Activated CD8-positive, alpha-beta T cell treated with anti-CD3 and anti-CD28 coated beads for 36 hours (primary cell): ENCODE measurements at places on chromosomes 12 and 14. TPM values are rescaled to one million over a fixed set of nuclear protein-coding genes. Genes with fewer than 3 reads are reported as not detected.

The IKZF4 gene
- total RNA-seq = 20.8 TPM

The CACNA1C gene
- total RNA-seq = 0.02 TPM

The PLEK2 gene
- 1.0 TPM for total RNA-seq

GRCh38 chr14:79356040-79356439 is 855.3 kb downstream of the DIO2 start:
- no peak for DNase-seq

DNA sequence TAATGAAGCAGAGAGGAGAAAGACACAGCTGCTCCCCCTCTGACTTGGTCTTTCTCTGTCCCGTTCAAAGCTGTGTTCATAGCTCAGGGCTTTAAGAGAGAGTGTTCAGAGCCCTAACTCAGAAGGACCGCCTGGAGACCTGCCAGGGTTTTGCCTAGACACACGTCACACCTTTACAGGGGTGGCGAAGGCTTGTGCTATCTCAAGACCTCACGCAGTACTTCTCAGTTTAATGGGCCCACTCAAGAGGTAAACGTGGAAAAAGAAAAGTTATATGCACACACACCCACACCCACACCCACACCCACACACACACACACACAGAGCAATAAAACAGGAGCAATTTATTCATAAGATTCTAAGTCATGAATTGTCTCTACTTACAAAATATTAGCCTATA is 374.3 kb downstream of the C12orf75 start:
- DNase-seq = no peak

GRCh38 chr12:105487963-105488362 is 157.5 kb downstream of the C12orf75 start:
- DNase-seq = no peak

GRCh38 chr12:57165741-57166140 is 18.3 kb upstream of the LRP1-AS start:
- no peak for DNase-seq

DNA sequence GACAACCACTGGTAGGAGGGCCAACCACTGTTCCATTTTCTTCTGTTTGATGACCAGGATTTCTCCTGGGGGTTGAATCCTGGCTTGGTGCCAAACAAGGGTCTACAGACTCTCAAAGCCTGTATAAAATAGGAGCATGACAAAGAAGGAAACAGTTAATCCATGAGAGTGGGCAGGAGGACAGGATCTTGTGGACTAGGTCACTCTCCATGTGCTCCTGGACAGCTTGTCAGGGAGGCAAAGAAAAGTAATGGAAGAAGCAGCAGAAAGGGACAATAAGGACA is 243.7 kb downstream of the AKAP6 start:
- no peak for DNase-seq

GRCh38 chr14:71190770-71191374 is 283.6 kb downstream of the PCNX1 start:
- DNase-seq = no peak

DNA sequence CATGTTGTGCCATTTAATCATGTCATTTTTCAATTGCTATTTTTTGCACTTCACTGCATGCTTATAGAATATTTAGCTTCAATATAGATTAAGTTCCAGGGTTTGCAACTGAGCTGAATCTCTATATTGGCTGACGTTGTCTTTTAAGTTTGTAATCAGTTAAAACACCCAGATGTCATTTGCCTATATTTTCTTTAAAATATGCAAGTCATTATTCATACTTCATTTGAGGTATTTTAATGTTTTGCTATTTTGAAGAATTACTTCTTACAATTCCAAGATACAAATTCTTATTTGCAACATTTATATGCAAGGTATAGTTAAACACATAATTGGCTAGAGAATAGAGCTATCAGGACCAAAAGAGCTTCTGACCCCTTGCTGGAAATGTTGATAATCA is 175.0 kb upstream of the NPAS3 start:
- no peak for DNase-seq

DNA sequence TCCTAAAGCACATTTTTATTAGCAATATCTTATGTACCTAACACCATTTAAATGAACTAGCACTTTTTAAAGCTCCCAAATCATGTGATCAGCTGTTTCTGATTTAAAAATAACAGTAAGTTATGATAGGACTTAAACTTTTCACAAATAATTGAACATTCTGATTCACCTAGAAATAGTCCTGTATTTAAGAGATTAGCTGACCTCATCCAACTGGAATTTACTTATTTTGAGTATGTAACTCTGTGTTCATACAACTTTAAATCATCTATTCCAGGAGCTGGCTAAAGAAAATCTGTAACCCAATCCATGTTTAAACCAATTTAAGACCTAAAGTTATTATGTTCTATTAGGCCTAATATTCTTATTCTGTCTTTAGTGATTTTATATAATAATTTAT is 184.3 kb downstream of the CCDC91 start:
- DNase-seq = no peak
